Forelimb muscle (tissue), 1 donor: ENCODE measurements at places on chromosomes 12 and 14.

GRCh38 chr14:102928412-102929240, 6.2 kb downstream of the AMN start:
- no peak for DNase-seq

DNA sequence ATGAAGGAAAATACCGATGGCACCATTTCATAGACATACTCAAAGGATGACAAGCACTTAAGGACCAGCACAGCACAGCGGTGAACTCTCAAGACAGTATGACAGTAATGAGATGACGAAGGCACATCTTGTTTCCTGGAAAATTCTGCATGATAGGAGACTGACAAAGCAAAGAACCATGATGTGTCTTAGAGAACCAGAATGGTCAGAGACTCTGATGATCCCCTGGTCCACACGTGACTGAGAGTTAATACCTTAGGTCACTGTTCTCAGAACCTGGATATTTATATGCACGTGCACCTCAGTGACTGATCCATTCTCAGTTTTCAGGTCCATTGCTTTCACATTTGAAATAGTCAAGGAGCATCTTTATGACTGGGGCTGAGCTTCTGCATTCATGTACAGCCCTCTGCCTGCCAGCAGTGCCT, 35.3 kb downstream of the PROX2 start:
- DNase-seq = no peak

- DNase-seq = no peak
Measured at GRCh38 chr14:86346818-86347384, 817.0 kb downstream of the FLRT2 start.

DNA sequence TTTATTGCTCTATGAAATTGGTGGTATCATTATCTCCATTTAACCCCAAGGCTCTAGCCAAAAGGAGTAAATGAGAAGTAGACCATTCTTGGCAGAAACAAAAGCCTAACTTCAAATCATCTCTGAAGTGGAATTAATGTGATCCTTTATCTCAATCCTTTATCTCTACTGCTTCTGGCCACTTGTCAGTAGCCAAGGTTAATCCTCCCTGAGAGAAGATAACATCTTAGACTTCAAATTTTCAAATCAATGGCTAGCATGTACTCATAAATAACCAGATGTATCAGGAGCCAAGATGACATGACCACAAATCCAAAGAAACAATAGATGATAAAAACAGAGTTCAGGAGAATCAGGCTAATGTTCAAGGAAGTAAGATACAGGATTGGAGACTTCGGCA, 123.1 kb upstream of the RASSF8 start:
- DNase-seq = no peak

DNA sequence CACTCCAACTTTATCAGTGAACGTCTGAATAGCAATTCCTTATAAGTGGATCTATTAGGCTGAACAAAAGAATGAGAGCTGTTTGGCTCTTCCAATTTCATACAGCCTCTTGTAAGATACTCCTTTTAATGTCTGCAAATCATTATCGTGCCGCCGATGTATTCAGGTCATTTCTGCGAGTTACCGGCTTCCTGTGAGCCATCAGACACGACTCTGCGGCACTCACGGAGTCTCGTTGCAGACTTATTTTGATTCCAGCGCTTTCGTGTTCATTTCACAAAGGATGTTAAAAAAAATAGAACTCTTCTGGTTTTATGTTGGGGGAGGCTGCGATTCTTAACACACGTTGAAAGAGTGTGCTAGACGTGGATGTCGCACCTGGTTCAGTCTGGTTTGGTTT, 106.6 kb downstream of the GLT1D1 start:
- DNase-seq = no peak

- DNase-seq = peak; percentile 46
Measured at GRCh38 chr12:64256166-64256800, 34.2 kb upstream of the KICS2 start.

- DNase-seq = no peak
Measured at GRCh38 chr14:22837750-22838538, 1.6 kb downstream of the MMP14 start.

DNA sequence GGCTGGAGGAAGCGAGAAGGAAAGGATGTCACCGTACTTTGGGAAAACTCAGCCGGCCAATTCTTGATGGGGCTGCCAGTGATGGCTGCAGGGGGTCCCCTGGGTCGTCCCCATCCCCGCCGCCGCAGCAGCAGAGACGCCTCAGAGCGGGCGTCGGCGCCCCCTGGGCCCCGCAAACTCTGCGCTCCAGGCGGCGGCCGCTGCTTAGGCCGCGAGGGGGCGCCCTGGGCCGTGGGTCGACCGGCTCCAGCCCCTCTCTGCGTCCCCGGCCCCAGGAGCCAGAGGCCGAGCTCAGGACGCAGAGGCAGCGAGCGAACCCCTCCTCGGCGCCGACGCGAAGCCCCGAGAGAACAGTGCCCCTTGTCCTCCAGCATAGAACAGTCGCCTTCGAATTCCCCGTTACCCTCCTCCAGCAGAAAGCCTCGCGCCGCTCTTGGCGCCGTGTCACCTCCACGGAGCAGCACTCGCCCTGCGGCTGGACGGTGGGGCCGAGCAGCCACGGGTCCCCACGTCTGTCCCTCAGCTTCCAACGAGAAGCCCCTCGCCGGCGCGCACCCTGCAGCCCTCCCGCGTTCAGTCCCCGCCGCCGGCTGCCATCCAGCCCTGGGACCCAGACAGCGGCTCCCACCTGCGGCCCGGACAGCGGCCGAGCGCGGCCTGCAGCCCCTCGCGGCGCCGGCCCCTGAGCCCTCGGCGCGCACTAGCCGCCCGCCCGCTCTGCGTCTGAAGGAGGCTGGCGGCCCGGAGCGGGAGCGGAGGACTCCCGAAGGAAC, 106.6 kb downstream of the PRICKLE1 start:
- no peak for DNase-seq

DNA sequence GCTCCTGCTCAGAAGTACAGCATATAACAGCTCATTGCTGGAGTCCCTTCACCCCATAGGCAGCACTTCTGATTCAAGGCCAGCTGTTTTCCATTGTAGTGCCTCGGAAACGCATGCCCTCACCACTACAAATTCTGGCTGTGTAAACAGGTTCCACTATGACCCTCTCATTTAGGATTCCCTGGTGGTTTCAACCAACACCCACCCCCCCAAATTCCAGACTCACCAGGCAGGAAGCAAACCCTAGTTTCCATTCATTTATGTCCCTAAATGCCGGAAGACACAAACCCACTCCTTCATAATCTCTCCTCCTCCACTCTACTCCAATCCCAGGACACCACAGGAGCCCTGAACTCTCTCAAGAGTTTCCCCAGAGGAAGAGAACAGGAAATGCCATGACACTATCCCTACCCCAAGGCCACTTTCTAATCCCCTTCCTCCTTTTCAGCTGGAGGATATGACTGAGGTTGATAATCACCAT, 75.9 kb upstream of the TMPO start:
- no peak for DNase-seq

DNA sequence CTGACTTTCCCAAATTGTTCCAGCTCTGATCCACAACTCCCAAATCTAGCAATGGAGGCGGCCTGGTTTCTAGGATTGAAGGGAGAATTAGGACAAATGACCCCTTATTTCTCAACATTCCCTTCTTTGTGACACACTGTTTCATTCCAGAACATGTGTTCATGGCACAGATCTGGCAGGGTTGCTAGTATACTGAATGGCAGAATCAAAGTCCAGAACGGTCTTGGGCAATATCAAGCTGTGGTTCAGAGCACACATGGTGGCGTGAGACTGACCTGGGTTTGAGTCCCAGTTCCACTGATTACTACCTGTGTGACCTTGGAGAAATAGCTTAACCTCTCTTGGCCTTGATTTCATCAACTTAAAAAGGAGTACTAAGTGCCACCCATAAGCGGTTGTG, 152.5 kb downstream of the SAMD4A start:
- DNase-seq = no peak

- no peak for DNase-seq
Measured at GRCh38 chr12:104682790-104683279, 226.1 kb downstream of the CHST11 start.

DNA sequence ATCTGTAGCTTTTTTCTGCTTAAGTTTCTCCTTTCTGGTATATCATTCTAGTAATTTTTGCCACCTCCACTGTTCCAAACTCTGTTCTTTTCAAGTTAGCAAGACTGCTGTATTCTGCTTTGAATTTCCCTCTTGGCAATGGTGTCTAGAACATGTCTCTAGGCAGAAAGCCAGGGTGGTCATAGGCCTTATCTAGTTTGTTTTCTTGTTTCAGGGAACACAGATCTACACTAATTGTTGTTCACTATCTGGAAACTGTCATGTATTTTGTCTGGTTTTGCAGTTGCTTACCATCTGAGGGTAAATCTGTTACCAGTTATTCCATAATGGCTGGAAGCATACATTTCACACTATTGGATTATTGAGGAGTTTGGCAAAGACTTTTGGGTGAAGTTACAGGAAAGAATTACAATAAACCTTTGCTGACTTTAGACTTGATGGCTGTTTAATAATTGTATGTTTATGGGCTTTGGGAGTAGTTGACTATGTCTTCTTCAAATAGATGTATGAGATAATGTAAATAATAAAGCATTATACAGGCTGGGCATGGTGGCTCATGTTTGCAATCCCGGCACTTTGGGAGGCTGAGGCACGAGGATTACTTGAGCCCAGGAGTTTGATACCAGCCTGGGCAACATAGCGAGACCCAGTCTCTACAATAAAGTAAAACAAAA, 41.4 kb downstream of the FUT8 start:
- no peak for DNase-seq

DNA sequence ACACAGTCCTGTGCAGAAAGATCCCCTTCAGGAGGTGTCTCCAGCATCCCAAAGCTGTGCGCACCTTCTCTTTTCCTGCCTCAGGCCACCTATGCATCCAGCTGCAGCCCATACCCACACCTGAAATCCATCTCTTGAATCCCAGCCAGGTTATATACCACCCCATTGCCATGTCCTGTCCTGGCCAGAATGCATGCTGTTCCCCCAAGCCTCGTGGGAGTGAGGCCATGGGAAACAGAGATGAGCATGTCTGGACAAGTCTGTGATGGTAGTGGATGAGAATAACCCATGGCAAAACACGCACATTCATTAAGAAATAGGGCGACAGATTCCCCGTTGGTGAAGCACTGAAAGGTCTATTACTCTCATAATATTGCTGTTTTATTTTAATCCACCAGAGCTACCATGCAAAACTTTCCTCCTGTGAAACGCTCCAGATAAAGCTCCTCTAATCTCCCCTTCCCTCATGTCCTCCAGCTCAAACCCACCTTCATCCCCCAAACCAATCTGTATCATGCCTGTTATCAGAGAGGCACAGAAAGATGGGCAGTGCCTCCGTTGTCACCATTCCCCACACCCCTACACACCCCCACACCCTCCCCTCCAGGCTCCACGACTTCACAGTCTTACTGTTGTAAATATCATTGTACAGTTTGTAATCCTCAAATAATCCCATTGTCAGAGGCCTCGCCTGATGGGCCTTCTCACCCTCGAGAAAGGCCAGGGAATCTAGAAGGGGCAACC, 97.5 kb upstream of the FKBP4 start:
- DNase-seq = no peak

DNA sequence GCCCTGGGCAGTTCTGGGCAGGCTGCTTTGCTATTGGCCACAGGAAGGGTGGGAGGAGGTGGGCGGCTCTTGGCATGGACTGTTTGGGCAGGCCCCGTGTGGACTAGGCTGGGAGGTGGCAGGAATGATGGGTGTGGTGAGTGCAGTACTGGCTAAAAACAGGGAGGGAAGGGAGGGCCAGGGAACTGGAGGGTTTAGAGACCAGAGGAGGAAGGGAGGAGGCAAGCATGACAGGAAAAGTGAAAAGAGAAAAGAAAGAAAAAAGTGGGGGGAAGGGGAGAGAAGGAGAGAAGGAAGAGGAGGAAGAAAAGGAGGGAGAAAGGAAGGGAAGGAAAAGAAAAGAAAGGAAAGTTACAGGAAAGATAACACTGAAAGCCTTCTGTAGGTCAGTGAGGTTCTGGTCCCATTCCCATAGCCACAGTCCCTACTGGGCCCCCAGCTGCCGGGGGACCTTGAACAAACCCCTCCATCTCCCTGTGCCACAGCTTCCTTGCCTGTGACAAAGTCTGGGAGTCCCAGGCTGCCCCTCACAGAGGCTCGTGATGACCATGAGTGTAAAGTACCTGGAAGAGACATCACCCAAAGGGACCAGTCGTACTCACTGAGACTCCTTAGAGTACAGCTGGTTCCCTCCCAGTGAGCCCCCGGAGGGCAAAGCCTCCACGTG, 1.1 kb upstream of the C14orf132 start:
- DNase-seq = no peak

DNA sequence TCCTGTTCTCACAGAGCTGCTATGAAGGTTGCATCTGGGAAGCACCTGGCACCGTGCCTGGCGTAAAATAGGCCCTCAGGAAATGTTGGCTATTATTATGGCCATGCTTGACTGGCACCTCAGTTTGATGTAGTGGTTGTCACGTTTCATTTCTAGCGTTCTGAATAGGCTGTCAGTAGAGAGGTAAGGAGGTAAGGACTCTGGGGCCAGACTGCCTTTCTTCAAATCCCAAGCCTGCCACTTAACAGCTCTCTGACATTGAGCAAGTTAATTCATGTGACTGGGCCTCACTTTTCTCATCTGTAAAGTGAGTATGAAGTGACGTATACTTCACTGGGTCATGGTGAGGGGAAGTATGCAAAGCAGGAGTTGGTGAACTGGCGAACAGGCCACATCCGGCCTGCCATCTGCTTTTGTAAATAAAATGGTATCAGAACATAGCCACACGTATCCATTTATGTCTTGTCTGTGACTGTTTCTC, 196.2 kb downstream of the CACNA1C start:
- DNase-seq = no peak

DNA sequence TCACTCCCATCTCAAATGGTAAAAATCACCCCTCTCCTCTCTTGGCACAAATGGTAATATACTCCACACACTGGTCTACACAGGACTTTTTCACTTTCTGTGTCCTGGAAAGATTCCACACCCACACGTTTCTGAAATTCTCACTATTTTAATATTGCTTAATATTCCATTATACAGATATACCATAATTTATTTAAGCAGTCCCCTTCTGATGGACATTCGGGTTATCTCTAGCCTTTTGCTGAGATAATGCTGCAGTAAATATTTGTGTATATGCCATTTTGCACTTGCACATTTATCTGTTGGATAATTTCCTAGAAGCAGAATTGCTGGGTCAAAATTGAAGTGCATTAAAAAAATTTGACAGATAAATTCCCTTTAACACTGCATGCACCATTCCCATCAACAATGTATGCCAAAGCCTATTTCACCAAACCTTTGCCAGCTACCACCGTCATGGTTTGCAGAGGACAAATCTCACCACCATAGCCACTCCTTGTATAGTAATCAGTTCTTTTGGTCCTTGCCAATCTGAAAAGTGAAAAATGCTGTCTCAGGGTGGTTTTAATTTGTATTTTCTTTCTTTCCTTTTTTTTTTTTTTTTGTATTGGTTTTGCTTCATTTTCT, 15.5 kb upstream of the COL2A1 start:
- DNase-seq = no peak

- no peak for DNase-seq
Measured at GRCh38 chr12:18935371-18935965, 194.1 kb upstream of the PLEKHA5 start.

GRCh38 chr14:23430016-23430722, 5.3 kb downstream of the MYH7 start:
- DNase-seq = no peak

DNA sequence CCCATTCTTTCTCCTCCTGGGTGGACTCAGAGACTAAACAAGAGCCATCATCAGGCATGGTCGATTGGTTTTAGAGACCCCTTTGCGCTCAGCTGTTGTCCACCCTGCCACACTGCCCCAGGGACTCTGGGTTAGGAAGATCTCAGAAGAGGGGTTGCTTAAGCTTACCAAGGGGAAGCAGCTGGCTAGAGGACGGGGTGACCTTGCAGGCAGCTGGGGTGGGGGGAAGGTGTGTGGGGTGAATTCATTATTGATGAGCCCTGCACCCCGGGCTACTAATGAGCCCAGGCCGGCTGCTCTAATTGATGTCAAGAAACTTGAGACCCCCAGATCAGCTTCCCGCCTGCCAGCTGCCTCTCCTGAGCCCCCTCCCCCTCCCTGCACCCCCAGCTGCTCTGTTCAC, 8.7 kb upstream of the ZNF385A start:
- DNase-seq = no peak
